ENCODE measurements at places on chromosomes 12 and 14. TPM values are rescaled to one million over a fixed set of nuclear protein-coding genes. Genes with fewer than 3 reads are reported as not detected.

GRCh38 chr14:36021030-36021422, 155.5 kb downstream of the PTCSC3 start:
- H3K27ac ChIP-seq, result no peak overlapping the region
- DNase-seq, result no peak
- H3K4me3 ChIP-seq, result no peak overlapping the region
- H3K27me3 ChIP-seq, result no peaks in the 10 kb centered on the region
- H3K36me3 ChIP-seq, result no peaks in the 10 kb centered on the region

DNA sequence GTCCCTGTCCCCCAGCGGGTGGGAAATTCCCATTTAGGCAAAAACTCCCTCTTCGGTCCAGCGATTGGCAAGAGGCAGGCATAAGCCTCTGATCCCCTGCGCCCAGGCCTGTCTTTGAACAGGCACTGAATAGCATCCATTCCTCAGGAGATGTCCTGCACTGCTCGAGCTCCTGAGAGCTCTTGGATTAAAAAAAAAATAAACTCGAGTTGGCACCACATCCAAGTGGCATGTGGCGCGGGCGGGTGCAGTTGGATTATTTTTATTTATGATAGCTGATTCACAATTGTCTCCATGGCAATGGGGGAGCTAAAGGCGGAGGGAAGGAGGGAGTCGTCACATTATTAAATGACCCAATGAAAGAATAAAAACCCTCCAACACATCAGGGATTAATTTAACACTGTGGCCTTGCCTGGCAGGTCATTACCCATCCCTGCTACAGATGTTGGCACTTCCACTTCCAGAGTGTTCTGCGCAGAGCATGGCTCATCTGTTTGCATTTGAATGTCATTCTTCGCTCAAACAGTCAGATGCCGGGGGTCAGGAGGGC, 207.2 kb downstream of the AACS start:
- no peaks in the 10 kb centered on the region for H3K36me3 ChIP-seq
- H3K4me1 ChIP-seq, result no peaks in the 10 kb centered on the region
- no peaks in the 10 kb centered on the region for H3K27me3 ChIP-seq
- DNase-seq, result no peak
- no peak overlapping the region for H3K27ac ChIP-seq

- no peak within 1 kb of the TSS for H3K27ac ChIP-seq
- peaks cover 23% of the 10 kb centered on the region for H3K4me1 ChIP-seq
- H3K36me3 ChIP-seq, result no peaks in the 10 kb centered on the region
- peak; percentile 41 for DNase-seq
- H3K27me3 ChIP-seq, result no peaks in the 10 kb centered on the region
Measured at GRCh38 chr12:57016348-57016747, at the start of gene TAC3. Gene TAC3 (minus strand): TSS chr12:57016529. CDS start chr12:57015797, 732 bp downstream.

GRCh38 chr12:979349-979748, 11.7 kb upstream of the ERC1 start:
- no peak for DNase-seq
- H3K4me3 ChIP-seq, result no peak overlapping the region
- no peak overlapping the region for H3K27ac ChIP-seq
- no peaks in the 10 kb centered on the region for H3K27me3 ChIP-seq
- no peaks in the 10 kb centered on the region for H3K36me3 ChIP-seq
- no peaks in the 10 kb centered on the region for H3K4me1 ChIP-seq

DNA sequence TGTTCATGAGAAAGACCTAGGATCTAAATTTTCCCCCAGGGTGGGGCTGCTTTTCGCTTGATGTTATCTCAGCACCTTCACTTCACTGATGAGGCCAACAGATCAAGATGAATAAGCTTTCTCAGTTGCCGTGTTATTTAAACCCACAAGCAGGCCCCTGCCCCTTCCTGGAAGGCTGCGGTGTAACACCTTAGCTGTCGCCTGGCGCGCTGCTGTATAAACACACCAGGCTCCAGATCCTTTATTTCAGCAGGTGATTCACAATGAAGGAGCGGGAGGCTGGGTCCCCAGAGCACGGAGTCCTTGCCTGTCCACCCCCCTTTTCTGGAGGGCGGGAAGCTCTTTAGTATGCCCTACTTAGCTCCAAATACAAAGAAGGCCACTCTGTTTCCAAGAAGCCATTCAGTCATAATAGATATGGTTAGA, 515.4 kb downstream of the FUT8 start:
- H3K27me3 ChIP-seq, result no peaks in the 10 kb centered on the region
- DNase-seq, result no peak
- H3K27ac ChIP-seq, result no peak overlapping the region
- no peaks in the 10 kb centered on the region for H3K4me1 ChIP-seq

DNA sequence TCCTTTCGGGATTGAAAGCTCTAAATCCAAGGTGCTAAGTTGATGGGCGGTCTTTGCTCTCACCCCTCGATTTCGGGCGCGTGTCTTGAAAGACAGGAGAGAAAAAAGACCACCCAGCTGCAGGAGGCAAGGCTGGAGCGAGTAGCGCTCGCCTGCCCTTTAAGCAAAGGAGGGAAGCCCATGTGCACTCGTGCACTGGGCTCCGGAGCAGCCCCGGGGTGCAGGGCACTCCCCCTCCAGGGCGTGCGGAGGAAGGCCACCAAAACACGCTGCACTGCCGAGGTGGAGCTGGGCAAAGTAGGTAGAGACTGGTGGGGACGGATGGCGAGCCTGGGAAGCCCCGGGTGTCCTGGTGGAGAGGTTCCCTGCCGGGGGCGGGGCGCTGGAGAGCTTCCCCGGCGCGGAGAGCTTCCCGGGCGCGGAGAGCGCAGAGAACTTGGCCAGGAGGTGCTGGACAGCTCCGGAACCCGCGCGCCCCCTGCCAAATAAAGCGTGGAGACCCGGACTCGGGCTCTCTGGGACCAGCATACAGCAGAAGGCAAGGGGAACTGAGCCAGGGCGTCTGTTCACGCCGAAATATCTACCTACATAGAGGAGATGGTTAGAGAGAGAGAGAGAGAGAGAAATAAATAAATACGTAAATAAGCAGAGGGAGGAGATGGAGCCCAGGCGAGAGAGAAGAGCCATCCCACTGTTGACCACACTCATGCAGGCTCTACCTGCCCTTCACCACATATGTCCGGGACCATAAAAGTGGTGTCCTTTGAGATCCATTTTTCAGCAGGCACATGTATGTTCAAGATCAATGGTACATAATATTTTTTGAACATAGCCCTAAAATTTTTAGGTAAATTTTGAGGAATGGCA, 662 bp upstream of the NELL2 start:
- no peaks in the 10 kb centered on the region for H3K36me3 ChIP-seq
- peak overlapping the region; percentile 36 for H3K4me3 ChIP-seq
- peak; percentile 70 for DNase-seq
- no peaks in the 10 kb centered on the region for H3K4me1 ChIP-seq

ASCL1 gene
- total RNA-seq, result not detected
